ENCODE measurements at places on chromosomes 1 and 21.

DNA sequence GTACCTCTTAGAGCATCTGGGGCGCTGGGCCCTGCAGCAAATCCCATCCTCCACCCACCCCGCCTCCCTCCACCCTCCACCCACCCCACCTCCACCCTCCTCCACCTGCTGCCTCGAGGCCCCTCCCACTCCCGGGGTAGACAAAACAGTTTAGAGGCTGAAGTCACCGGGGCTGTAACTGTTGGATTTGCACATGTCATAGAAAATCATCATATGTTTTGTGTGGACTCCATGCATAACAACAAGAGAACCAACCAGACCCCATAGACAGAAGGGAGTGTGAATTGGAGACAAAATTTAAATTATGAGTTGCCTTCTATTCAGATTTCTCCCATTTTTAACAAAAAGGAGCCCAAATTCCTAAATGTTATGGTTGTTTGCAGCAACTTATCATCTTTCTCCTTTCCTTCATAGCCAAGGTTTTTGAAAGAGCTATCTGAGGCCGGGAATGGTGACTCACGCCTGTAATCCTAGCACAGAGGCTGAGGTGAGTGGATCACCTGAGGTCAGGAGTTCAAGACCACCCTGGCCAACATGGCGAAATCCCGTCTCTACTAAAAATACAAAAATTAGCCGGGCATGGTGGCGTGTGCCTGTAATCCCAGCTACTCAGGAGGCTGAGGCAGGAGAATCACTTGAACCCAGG lies 28.2 kb upstream of the LGALS8 start:
- peak; percentile 5 for DNase-seq

DNA sequence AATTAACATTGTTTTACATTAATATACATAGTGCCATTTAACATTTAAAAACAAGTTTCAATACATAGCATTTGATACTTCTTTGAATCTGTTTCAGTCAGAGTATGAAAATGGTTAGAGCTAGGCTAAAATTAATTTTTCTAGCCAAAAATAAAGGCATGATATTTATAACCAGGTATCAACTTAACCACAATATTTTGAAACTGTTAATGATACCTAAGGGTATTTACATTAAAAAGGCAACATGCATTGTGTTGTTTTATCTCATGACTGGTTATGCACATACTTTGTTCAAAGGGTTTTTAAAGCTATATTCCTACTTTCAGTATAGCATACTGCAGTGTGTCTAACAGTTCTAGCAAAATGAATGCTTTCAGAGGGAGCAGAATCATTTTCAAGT lies 130.0 kb downstream of the HS2ST1 start:
- no peak for DNase-seq

DNA sequence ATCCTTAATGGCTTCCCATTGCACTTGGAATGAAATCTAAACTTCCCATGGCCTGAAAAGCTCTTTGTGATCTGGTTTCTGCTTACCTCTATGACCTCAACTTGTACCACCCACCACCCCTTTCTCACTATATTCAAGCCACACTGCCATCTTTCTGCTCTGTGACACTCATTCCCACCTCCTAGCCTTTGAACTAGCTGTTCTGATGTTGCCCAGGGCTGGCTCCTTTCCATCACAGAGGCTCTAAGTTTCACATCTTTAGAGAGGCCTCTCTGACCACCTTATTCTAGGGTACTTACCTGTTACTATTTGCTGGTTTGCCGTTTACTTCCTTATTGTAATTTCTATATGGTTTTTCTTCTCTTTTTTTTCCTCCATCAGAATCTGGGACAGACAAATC lies 4.2 kb downstream of the MPZL1 start:
- no peak for DNase-seq

DNA sequence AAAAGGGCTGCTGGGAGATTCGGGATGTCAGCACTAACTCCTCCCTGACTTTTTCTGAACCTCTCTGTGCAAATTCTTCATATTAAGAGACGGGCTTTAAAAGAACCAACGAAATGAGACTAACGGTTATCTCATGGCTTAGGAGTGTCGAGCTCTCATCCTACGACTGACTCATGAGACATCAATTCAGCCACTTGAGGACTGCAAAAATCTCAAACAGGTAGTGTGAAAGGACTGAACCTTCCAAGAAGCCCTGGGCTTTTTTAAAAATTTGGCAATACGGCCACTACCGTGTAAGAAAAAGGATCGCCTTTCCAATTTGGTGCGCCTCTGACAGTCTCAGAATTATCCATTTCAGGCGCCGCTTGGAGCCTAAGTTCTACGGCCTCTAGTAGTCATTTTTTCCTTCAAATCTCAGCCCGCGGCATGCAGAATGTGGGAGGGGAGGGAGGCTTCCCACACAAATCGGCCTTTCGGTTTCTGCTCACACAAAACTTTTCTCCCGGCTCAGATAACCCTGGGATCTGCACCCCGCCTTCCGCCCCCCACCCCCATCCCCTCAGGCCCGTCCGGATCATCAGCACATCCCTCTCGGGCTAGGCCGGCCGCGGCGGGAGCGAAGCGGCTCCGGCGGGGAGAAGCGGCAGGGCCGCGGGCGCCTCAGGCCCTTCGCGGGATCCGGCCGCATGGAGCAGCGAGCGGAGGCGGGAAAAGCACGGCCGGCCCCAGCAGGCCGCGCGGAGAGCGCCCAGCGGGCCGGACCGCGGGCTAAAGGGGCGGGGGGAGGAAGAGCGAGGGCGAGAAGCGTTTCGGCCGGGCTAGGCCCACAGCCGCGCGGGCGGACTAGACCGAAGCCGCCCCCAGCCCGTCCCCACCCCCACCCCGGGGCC lies 618 bp downstream of the HNRNPR start:
- DNase-seq: peak; percentile 30
